ENCODE measurements at places on chromosomes 2 and 18.
A peak's percentile ranks its signal among the peaks of the same experiment; 100 is the strongest.

GRCh38 chr2:161956738-161957137, 117.3 kb downstream of the DPP4 start:
- no peak for DNase-seq

DNA sequence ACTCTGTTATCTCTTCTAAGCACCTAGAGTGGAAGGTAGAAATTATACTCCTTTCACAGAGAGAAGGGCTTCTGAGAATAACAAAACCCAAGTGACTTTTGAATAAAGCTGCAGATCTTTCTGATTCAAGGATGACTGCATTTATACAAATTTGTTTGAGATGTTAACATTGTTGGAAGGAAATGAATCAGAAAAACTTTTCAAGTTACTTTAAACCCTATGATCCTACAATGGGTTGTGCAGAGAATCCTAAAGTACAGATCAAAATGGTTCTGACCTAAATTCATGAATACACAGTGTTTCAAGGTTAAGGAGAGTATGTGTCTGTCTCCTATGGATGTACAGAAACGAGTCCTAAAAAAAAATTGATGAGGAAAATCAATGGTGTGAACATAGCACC, 1.8 kb downstream of the RFTN2 start:
- no peak for DNase-seq

DNA sequence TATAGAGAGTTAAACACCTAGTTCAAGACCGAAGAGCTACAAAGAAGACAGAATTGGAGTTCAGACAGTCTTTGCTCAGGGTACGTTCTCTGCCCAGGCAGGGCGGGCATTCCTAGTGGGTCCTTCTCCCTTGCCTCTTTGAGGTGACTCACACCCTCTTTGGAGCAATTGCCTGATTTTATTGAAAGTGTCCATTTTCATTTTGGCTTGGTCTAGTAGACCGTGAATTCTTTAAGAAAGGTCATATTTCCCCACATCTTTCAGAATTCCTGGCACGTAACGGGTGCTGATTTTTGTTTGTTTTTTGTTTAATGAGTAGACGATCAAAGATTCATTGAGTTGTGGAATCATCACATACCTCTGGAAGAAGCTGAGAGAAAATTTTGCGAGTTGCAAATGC, 871.5 kb downstream of the RNF144A start:
- no peak for DNase-seq

DNA sequence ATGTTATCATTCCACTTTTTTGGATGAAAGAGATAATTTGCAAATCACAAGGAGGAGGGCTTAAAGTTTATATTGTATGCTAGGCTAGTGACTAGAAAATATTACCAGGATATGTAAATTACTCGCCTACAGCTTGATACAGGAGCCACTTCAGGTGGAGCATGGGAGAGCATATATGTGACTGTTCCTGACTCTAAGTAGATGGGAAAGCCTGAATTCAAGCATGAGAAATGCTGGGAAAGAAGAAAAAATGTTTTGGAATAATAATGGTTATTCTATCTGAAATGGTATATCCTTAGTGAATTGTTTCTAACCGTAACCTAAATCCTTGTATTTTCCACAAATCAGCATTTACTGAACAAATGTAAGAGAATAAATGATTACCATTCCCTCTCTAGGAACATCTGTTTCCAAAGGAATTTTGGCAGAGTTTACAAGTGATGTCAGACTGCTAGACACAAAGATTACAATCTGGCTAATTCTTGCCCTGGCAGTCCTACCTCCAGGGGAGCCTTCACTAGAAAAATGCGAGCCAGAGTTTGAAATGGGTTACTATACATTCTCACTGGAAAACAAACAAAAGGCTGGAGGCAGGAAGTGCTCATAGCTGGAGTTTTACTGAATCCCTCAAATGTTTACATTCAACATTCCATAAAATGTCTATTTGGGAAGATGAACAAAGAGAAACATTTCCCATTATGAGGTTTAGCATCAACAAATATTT, 129.4 kb upstream of the MAPRE2 start:
- no peak for DNase-seq

GRCh38 chr18:5628512-5629255, 84.9 kb upstream of the EPB41L3 start:
- no peak for DNase-seq

GRCh38 chr2:15041429-15041837, 408.9 kb downstream of the LRATD1 start:
- no peak for DNase-seq

DNA sequence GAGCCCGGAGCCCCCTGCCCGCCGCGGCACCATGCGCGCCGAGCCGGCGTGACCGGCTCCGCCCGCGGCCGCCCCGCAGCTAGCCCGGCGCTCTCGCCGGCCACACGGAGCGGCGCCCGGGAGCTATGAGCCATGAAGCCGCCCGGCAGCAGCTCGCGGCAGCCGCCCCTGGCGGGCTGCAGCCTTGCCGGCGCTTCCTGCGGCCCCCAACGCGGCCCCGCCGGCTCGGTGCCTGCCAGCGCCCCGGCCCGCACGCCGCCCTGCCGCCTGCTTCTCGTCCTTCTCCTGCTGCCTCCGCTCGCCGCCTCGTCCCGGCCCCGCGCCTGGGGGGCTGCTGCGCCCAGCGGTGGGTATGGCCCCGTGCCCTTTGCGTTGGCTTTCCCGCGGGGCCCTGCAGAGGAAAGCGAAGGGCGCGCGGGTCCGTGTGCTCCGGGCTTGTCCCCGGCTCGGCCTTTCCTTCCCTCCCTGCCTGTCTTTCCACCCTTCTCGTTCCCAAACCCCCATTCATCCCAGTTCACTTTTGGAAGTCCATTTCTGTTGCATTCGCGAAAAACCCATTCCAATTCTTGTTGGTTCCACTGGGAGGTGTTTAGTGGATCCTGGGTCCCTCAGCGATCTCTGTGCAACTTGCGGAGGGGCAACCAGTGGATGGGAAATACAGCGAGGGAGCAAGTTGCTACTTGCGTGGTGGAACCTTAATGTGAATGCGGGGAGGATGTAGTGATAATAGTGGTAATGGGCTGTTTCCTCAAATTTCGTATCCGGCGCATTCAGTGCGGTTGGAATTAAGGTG, 599 bp downstream of the ADAM23 start:
- peak; percentile 29 for DNase-seq

DNA sequence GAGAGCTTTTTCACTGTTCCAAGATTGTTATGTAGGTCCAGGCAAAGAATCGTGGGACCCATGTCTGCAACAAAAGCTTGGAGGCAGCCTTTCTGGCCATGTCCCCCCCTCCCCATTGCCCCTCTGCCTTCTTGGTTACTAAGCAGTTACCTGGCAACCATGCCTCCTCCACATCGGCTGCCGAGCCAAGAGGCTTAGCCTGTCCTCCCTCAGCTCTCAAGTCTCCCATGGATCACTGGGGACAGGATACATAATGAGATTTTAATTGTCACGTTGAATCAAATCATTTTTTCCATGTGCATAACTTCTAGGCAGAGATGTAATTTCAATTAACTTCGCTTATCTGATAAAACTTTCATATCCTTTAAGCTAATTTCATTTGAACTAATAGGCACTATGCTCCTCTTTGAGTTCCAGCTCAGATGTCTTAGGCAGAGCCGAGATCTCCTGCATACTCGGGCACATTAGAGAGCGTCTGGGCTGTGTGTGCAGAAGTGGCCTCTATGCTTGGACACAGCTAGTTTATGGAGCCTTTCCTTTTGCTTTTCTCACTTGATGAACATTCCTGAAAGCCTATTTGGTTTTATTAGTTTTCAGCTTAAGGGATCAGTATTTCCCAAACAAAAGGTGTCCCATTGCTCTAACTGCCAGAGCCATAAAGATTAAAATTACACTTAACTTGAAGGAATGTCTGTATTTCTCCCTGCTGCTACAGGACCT, 80.7 kb downstream of the LYPD1 start:
- no peak for DNase-seq

DNA sequence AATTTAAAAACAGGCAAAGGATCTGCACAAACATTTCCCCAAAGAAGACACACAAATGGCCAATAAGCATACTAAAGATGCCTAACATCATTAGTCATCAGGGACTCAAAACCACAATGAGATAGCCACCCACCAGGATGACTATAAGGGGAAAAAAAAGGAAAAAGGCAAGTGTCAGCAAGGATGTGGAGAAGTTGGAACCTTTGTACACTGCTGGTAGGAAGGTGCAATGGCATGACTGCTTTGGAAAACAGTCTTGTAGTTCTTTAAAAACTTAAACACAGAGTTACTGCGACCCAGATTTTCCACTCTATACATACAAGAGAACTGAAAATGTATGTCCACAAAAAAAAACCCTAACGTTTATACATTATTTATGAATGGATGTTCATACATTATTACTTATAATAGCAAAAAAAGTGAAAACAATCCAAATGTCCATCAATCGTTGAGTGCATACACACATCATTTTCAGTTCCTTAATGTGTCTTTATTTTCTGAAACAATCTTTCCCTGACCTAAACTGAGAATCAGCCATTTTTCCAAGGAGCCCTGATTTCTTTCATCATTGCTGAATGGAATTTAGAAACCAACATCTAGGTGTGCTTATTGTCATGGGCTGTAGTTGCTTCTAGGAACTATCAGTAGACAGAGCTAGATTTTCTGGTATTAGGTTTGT, 64.7 kb upstream of the TLK1 start:
- DNase-seq: no peak

DNA sequence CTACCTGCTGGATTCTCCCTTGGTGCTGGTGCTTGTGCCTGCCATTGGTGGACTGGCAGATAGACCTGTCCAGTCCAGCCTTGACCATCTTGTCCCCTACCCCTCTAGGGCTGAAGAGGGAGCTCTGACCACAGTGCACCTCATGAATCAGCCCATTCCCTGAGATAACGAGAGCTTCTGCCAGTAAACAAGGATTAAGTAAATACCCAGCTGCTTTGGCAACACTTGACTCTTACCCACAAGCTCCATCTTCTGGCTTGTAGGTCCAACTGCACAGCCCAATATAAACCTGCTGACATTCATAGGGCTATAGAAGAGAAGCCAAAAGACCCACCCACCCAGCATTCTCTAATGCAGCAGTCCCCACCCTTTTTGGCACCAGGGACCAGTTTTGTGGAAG, 186.4 kb downstream of the PIK3C3 start:
- DNase-seq: no peak

GRCh38 chr2:20429528-20429927, 17.3 kb upstream of the RHOB start:
- no peak for DNase-seq

- no peak for DNase-seq
These were observed 188.3 kb downstream of the TWIST2 start for GRCh38 chr2:239035997-239036731.

GRCh38 chr2:205025580-205026240, 480.4 kb downstream of the PARD3B start:
- DNase-seq: no peak
